Fibroblast of lung (primary cell): ENCODE measurements at places on chromosomes 13 and 19.

GRCh38 chr13:51249770-51250741 lies 27.9 kb downstream of the FAM124A start:
- no peak for DNase-seq

DNA sequence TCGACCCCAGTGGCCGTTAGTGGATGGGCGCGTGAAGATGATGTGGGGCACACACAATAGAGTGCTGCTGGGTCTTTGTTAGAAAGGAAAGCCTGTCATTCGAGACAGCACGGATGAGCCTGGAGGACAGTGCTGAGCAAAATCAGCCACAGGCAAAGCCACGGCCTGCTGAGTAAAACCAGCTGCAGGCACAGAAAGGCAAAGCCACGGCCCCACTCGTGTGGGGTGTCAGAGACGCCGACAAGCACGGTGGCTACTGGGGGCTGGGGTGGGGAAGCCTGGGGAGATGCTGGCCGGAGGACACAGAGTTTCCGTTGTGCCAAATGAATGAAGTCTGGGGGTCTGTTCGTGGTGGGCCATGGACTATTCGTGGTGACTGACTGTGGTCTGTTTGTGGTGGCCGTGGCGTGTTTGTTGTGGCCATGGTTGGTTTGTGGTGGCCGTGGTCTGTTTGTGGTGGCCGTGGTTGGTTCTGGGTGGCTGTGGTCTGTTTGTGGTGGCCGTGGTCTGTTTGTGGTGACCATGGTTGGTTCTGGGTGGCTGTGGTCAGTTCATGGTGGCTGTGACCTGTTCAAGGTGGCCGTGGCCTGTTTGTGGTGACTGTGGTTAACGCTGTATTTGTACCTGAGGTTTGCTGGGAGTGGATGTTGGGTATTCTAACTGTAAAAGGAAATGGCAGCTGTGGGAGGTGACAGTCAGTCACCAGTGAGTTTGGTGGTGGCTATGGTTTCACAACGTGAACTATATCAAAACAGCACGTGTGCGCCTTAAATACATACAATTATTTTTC lies 36.3 kb downstream of the MCF2L start:
- DNase-seq, result no peak

- DNase-seq, result no peak
Observed at GRCh38 chr13:60755380-60756163, 358.6 kb downstream of the TDRD3 start.

DNA sequence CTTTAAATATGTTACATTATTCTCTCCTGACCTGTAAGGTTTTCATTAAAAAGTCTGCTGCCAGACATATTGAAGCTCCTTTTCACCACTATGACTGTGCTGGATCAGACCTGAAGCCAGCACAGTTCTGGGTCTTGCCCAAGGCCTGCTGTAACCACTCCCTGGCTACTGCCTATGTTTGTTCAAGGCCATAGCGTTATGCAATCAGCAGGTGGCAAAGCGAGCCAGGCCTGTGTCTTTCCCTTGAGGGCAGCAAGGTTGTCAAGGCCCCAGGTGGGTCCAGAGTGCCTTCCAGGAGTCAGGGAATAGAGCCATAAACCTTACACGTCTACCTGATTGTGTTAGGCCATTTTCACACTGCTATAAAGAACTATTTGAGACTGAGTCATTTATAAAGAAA lies 496.8 kb upstream of the PCDH9 start:
- no peak for DNase-seq

DNA sequence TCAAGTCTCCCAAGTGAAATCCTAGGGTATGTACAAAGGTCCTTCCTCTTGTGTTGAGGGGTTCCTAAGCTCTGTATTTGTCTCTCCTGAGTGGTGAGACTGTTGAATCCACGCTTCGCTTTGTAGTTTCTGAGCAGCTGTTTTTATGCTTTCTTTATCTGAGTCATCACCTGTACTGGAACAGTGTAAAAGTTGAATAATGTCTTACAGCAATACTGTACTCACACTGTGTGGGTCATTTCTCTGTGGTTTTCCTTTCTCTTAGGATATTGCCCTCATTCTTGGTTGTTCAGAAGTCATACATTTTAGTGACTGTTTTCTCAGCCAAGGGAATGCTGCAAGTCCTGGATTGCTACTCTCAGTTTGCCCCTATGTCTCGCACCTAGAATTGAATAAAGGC lies 1596.6 kb downstream of the SLITRK5 start:
- peak; percentile 5 for DNase-seq

DNA sequence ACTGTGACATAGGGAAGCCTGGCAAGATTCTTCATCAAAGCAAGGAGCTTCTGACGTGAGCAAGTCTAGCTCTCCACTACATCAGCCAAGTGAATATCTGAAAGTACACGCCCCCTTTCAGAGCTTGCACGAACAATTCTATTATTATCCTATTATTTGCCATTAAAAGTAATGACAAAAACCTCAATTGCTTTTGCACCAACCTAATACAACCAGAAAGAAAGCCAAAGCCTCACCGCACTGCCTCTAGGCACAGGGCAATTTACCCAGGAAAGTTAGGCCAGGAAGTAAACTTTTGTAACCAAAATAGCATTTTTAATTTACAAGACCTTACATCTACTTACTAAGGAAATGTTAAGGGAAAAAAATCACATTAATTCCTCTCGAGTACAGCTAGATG lies 41.2 kb downstream of the LATS2 start:
- no peak for DNase-seq

DNA sequence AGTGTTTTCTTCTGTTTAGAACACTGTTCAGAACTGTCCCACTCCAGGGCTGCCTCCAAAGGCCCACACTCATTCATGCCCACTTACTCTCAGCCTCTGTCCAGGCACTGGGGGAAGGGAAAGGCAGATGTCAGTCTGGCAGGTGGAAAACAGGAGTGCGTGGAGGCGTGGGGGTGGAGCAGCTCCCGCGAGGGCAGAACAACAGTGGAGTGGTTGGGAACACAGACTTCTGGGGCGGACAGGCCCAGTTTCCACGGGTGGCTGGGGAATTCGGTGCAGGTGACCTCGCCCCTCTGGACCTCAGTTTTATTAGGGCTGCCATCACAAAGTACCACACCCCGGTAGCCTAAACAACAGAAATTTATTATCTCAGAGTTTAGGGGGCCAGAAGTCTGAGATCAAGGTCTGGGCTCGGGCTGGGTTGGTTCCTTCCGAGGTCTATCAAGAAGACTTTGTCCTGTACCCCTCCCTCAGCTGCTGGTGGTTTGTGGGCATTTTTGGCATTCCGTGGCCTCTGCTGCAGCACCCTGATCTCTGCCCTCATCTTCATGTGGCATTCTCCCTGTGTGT lies 59.7 kb downstream of the SIPA1L3 start:
- peak; percentile 78 for DNase-seq

DNA sequence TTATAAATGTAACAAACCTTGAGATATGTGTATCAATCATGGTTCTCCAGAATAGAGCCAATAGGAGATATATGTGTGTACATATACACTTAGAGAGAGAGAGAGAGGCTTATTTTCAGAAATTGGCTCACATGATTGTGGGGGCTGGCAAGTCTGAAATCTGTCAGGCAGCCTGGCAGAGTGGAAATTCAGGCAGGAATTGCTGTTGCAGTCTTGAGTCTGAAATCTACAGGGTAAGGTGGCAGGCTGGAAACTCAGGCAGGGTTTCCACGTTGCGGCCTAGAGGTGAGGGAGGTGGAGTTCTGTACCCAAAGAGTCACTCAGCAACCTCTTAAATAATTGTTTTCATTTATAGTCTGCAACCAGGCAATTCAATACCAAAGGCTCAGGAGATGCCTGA lies 218.4 kb downstream of the B3GLCT start:
- DNase-seq, result no peak

GRCh38 chr13:46864941-46865340 lies 31.9 kb downstream of the HTR2A start:
- no peak for DNase-seq

DNA sequence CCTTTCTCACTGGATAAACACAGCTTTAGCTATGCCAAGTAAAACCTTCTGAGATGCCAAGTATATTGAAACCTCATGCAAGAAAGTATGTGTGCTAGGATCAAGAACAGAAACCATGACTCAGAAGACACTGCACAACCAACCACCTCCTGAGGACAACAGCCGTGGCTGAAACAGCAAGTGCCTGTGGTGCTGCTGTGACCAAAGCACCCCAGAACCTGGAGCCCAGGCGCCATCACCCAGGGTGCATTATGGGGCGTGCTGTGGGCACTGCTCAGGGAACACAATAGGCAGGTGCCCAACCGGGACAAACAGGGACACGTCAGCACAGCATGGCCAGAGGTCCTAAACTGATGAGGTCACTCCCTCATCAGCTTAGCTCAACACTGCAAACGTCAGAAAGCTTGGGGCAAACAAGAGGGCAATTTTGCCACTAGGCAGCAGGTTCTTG lies 101.3 kb upstream of the SLC15A1 start:
- peak; percentile 66 for DNase-seq

- no peak for DNase-seq
Observed at GRCh38 chr13:38542601-38543000, 144.3 kb upstream of the FREM2 start.

DNA sequence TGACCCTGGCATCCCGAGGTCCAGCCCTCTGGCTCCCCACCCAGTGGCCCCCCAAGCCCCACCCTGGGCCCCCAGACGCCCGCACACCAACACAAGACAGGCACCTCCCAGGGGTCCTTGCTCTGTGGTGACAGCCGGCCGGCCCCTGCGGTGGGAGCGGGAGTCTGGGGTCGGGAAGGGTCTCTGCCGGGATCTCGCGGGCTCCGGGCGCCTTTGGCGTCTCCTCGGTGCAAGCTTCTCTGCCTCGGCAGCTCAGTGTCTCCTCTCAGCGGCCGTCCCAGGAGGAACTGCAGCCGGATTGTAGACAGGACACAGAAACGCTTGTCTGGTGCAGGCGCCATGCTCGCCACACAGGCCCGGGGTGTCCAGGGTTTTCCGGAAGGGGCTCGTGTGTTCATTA lies 43.7 kb downstream of the TMEM255B start:
- DNase-seq, result no peak

GRCh38 chr19:29622166-29623070 lies 16.3 kb downstream of the POP4 start:
- DNase-seq, result no peak

DNA sequence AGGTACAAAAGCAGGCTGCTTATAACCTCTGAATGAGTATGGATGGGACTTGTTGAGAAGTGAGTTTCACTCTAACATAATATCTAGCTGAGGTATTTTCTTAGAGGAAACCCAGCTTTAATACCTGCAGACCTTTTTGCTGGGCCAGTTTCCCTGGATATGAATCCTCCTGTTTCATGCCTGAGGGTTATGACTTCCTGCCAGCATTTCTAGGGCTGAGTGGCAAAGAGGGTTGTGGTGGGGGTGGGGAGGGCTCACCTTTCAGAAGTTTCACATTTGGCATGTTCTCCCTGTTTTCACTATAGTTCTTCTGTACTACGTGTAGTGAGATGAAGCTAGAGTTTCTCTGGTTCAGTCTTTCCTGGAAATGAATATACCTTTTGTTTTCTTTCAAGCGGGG lies 73.7 kb downstream of the LACC1 start:
- no peak for DNase-seq

DNA sequence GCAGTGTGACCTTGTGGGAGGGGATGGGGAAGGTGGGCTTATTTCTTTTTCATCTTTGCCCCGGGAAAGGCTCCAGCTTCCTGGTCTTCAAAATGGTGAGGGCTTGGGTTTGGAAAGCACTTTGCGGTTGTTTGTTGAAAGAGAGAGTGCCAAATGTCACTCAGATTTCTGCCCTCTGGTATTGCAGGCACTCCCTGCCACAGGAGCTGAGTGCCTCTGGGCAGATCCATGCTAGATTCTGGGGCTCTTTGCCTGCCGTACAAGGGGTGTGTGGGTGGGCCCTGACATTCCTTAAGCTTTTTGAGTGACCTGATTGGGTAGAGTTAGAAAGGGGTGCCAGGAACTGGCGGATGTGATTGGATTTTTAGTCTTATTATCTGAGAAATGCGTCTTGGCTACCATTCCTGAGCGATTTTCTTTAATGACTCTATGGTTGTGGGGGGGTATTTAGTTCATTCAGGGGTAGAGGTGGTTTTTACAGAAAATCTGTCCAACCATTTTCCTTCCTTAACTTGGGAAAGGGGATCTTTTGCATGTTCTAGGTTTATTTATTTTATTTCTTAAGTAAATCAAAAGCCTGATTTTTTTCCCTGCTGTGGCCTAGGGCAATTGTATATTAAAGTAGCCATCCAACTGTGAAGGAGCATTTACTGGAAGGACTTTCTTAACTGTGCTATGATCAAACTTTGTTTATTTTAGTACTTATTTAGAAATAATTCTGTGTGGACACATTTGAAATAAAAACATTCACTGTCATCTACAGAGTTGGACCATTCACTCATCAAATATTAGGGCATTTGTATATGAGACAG lies 3.2 kb downstream of the ARHGAP35 start:
- peak; percentile 57 for DNase-seq

- DNase-seq, result peak; percentile 48
Observed at GRCh38 chr19:19399733-19400433, 5.6 kb upstream of the GATAD2A start.

DNA sequence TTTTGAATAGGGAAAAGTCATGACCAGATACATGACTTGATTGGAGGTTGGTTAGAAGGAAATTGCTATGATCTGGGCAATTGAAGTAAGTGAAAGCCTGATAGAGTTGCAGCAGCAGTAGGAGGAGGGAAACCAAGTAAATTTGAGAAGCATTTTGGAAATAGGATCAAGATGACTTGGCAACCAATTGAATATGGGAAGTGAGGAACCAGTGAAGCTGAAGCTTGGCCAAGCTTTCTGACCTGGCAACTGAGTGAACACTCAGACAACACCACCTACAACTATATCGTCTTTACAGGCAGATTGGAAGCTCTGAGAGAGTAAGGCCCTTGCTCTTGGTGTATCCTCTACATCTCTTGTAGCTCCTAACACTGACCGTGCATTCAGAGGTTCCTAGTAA lies 16.2 kb upstream of the KATNAL1 start:
- DNase-seq, result no peak

DNA sequence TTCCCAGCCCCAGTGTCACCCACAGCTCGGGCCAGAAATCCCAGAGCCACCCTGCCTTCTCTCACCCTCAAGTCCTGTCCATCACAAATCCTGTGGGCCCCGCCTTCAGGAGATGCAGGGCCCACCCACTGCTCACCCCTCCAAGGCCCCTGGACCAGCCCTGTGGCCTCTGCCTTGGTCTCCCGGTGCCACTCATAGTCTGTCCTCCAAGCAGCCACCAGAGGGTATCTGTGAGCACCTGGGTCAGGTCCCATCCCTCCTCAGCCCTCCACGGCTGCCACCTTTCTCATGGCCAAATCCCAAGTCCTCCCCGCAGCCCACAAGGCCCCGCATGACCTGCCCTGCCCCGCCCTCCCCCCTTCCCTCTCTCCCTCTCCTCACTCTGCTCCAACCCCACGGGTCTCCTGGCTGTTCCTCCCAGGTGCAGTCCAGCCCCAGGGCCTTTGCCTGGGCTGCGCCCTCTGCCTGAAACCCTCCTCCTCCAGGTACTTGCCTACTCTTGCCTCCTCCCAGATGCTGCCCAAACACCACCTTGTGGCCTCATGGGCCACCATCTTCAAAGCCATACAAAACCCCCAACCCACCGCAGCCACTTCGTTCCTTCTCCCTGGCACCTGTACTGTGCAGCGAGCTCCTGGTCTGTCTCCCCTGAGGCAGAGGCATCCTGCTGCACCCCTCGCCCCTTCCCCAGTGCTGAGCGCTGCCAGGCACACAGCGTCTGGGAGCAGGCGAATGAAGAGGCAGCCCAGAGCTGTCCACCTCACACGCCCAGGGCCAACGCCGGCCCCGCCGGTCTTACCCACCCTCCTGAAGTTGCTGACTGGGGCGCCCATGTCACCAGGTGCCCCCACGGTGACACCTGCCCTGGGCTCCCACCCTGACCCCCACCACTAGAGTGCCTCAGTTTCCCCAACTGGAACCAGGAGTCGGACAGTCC lies 13.2 kb upstream of the UQCR11 start:
- DNase-seq, result no peak

GRCh38 chr19:18771328-18772242 lies 19.5 kb downstream of the COMP start:
- DNase-seq, result no peak

GRCh38 chr19:23932878-23933277 lies 18.2 kb downstream of the ZNF726 start:
- DNase-seq, result no peak
